ENCODE measurements at places on chromosomes 12 and 14.
A peak's percentile ranks its signal among the peaks of the same experiment; 100 is the strongest.

DNA sequence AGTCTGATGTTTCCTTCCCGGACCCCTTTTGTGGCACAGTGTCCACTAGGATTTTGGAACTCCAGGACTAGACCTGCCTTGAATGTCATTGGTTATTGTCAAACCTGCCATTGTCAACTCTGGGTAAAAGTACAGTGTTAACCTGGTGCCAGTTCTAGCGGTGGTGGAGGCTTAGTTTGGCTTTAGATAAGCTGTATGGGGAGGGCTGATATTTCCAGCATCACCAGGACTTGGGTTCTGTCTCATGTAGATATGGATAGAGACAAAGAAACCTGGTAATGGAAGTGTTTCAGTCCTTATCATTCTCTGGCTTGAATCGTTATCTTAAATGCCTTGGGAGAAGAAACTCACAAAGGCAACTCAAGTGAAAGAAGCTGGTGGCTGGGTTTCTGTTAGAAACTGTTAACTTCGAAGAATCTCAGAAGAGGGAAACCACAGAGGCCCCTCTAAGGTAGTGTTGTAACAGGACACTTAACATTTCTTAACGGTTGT is 10.6 kb downstream of the CHST11 start:
- DNase-seq = no peak

DNA sequence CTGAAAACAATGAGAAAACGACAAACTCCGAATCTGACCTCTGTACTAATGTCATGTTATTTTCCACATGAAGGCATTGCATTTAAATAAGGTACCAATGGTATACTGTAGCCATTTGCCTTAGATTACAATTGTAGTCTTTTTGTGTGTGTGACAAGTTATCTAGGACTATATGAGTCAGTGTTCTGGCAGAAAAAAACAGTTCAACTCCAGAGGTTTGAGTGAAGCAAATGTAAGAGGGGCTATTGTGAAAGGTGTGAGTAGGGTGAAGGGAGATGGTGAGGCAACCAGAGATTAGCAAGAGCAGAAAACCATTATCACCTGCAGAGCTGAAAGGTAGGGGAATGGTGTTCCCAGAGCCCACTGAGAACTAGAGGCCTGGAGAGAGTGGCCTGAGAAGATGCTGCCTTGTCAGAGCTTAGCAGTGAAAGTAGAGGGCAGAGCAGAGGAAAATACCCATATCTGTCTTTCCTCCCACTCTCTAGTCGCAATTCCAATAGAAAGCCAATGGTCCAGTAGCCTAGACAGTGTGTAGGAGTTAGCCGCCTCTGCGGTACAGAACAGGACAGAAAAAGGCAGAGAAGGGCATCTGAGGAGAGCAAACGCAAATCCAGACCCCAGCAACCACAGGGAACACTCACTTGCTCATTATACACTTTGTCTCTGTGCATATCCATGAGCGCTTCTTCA is 112.2 kb downstream of the DYRK2 start:
- no peak for DNase-seq

GRCh38 chr12:91100906-91101305 is 10.4 kb downstream of the LUM start:
- no peak for DNase-seq

DNA sequence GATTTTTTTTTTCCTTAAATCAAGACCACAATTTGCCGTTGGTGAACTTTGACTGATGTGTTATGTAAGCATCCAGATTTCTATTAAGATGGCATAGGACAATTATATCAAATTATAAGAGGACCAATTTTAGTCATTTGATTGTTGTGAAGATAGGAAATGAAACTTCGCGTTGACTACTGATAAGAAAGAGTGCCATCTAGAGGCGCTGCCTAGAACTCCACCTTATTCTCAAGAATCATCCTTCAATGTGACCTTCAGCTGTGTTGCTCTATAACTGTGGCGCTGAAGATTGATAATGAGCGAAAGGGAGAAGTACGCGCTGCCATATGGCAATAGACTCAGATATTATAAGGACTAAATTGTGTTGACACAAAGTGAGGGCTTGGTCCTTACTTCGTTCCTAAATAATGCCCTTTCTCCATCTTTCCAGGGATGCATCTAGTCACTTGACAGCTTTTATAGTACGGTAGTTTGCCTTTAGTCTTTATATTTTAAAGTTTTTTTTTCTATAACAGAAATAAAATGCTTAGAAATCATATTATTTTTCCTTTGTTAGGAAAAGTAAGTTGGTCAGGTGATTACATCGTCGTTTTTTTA is 350.8 kb upstream of the STXBP6 start:
- DNase-seq = no peak

GRCh38 chr14:96735526-96735925 is 61.7 kb upstream of the VRK1 start:
- DNase-seq = no peak

- no peak for DNase-seq
Observed at GRCh38 chr12:123077298-123078119, 73.4 kb downstream of the PITPNM2 start.

DNA sequence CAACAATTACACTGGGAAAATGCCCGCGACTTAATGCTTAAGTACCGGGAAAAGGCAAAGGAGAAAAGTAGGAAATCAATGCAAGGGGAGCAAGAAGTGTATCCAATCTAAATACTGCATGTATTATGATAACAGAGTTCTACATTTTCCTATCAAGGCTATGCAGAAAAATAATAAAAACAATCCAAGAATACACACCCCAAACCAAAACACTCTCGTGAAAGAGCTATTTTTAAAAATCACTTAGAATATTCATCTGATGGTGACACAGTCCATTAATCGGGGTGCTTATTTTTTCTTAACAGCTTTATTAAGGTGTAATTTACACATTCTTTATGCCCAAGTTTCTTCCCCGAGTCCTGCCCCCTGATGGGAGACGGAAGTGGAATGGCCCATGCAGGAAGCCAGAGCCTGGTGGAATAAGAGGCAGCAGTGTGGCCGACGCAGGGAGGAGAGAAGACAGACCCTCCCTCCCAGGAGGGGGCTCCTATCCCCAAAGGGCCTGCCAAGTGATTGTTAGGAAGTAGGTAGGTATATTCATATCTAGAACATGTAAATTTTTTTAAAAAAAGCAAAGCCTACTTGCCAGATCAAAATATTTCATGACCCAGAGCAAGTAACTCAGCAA is 174.3 kb downstream of the FOXN3 start:
- DNase-seq = no peak

DNA sequence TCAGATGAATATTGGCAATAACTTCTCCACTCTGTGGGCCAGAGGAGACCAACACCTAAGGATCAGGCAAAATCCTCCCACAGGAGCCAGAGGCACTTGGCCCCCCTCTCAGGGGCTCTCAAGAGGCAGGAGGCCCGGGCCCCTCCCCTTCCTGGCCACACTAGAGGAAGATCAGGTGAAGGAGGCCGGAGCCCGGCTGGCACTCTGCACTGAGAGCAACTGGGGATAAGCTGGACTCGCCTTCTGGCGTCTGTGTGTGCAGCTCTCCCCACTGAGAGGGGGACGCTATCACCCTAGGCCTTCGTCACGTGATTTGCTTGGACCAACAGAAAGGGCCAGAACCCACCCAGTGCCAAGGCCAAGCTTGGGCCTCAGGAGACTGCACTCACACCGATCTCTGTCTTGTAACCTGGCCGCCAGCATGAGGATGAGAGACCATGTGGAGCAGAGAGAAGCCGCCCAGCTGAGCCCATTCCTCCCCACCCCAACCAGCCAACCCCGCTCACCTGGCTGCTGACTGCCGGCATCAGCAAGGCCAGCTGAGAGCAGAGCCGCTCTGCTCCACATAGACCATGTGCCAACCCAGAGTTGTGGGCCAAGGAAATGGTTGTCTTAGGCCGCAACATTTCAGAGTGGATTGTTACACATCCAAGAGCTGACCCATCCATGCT is 64.0 kb downstream of the NOC4L start:
- DNase-seq = no peak

DNA sequence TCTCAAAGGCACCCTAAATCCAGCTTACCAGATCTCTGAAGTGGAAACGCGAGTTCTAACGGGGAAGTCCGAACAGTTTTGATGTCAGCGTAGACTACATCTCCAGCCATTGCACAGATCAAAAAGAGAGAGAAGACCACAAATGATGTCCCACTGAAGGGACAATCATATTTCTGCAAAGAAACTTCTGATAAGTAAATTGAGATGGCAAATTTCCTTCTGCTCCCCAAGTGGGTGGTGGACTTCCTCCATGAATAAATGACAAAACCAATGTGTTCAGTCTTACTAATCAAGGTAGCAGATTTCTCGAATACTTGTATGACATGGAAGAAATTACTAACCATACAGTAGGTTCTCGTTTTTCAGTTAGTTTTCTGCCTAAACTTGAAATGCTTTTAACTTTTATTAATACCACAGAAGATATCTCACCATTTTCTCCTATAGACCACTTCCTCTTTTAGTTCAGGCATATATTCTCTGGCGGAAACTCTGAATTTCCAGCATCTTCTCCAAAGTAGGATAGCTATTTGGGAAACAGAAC is at the start of gene CLECL1:
Gene CLECL1, minus strand, starts transcription at position 177 of the 541 bp plus-strand sequence.
- no peak for DNase-seq

- DNase-seq = peak; percentile 57
Observed at GRCh38 chr14:23009939-23010726, at the start of gene C14orf93. Gene C14orf93 (minus strand): TSS chr14:23010143. CDS start chr14:22999023, 11,120 bp downstream.

- no peak for DNase-seq
Observed at GRCh38 chr14:70013271-70013873, 134.2 kb downstream of the SMOC1 start.

DNA sequence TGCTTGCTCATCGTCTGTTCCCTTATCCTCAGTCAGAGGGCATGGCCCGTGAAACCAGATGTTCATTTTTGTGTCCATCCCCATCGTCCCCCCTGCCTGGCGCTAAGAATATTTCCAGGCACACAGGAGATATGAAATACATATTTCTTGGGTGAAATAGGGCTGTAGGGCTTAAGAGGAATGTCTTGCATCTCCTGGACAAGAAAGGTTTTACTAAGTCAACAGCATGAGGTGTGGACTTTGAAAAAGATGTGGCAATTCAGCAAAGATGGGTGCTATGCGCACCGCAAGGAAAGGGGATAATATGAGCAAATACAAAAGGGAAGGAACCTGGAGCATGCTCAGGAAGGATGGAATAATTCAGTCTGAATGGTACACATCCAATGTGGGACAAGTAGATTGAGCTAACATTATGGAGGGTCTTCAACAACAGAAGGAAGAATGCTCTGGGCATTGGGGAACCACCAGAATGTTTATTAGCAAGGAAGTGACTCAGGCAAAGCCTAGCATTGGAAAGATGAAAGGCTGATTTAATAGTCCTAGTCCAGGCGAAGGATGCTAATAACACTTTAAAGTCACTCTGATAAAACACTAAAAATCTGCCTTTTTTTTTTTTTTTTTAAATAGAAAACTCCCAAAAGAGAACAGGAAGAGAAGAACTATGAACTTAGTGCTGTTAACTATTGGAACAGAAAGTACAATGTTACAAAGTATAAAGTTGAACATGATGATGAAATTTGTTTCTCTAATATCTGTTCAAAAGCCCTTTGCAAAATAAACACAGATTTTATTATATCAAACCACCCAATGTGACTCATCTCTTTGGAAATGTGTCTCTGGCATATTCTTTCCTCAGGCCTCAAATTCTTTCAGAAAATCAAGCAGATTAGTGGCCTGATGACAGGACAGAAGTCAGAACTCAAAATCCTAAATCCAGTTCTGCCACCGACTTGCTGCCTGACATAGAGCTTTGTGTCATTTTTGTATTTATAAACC is 449.5 kb downstream of the BCAT1 start:
- no peak for DNase-seq

DNA sequence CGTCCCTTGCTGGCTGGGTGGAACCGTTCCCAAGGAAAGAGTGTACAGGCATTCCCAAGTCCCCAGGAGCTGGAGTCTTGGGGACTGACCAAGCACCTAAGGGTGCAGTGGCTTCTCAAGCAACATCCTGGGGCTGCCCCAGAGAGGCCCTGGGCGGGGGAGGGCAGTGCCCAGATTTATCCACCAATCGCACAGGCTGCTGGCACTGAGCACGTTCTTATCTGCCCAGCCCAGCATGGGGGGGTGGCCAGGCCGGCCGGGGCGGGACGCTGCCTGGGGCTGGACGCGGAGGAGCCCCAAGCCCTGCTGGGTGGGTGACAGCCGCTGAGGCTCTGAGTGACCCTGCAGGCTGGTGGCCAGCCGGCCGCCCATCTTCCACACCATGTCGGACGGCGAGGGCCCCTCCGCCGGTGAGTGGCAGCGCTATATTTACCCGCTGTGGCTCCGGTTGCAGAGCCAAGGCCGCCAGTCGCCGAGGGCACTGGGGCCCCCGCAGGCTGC is 53.4 kb downstream of the CYP46A1 start:
- no peak for DNase-seq

DNA sequence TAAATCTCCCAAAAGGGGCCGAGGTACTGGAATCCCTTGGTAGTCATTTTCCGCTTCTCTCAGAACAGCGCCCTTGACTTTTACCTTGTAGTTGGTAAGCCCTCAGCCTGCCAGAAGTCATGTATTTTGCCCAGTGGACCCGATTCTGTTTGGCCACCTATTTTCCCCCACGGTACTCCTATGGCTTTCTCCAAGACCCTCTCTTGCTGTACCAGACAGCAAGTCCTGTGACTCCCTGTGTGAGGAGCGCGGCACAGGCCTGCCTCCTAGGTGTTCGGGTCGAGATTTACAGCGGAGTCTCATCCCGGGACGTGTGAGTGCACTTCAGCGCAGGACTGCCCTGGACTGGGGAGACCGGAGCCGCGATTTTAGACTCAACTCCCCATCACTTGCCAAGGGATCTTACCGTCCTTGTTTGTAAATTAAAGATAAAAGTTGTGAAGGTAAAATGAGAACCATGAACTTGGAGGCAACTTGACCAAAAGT is 1.1 kb upstream of the MBD6 start:
- DNase-seq = no peak

DNA sequence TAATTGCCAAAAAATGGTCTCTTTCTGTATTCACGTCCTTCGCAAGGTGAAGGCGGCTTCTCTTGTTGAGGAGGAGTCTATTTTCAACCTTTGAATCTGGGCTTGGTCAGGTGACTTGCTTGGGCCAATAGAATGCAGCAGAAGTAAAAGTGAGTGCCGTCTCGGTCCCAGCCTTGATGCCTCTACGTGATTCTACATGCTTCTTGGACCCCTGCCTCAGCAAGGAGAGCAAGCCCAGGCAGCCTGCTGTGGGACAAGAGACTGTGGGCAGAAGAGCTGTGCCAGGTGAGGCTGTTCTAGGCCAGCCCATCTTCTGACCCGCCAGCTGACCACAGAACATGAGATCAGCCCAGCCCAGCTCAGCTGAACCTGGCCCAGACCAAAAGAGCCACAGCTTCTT is 39.1 kb upstream of the CCDC63 start:
- no peak for DNase-seq

GRCh38 chr14:34665785-34666435 is 36.0 kb upstream of the SNX6 start:
- no peak for DNase-seq

- no peak for DNase-seq
Observed at GRCh38 chr14:101055106-101055662, 151.7 kb upstream of the RTL1 start.

Data from stimulated activated CD4-positive, alpha-beta T cell treated with anti-CD3 and anti-CD28 coated beads, Interleukin-1b, Interleukin-23, amount 100 ng/mL, for 1 hour (primary cell).